Activated T-cell treated with anti-CD3 and anti-CD28 coated beads for 24 hours (primary cell): ENCODE measurements at places on chromosomes 13 and 19.

GRCh38 chr13:24152292-24153214 is 8.0 kb upstream of the SPATA13 start:
- DNase-seq = no peak

- DNase-seq = no peak
These were observed 27.7 kb upstream of the UBL3 start for GRCh38 chr13:29878101-29878500.

- DNase-seq = no peak
These were observed 41.9 kb upstream of the CYP2A7 start for GRCh38 chr19:40923934-40924391.

- DNase-seq = no peak
These were observed 101.1 kb downstream of the ZAR1L start for GRCh38 chr13:32214071-32214470.

GRCh38 chr19:39557811-39558623 is 18.1 kb upstream of the EID2 start:
- no peak for DNase-seq

DNA sequence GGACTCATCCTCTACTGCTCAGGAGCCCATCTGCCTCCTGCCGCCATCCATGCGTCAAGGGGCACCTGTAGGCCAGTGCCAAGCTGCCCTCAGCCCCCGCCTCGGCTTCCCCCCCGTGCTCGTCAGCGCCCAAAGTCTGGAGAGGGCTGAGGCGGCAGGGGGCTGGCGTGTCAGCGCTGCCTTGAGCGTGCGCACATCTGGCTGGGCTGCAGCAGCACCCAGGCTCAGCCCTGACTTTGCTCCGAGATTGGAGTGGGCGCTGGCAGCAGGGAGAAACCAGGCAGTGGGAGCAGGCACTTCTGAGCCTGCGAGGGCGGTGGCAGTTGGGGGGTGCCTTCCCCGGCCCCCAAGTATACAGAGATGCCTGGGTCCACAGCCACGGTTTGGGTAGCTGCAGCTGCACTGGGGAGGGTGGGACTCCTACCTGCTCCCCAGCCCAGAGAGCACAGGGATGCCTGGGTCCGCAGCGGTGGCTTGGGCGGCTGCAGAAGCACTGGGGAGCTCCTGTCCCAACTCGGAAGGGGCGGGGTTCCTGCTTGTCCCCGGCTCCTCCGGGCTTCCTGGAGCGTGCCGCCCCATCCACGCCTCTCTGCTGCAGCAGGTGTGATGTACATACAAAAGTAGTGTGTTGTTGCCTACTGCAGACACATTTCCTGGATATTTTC is 44.8 kb upstream of the LPAR6 start:
- no peak for DNase-seq

- DNase-seq = no peak
These were observed 662 bp downstream of the CBARP start for GRCh38 chr19:1237027-1237659.

DNA sequence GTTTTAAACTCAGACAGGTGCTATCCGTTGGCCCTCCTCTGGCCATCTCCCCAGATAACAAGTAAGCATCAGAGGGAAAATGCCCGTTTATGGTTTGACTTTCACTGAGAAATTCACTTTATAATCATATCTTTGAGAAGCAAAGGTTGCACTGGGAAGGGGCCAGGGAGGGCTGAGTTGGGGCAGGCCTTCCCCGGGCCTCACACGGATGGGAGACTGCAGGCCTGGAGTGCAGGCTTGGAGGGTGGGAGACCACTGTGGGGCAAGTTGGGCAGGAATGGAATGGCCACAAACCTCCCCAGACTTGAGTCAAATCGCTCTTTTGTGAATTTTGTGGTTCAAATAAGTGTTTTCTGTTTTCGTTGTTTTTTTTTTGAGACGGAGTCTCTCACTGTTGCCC is 451.7 kb downstream of the TSHZ3 start:
- DNase-seq = no peak

DNA sequence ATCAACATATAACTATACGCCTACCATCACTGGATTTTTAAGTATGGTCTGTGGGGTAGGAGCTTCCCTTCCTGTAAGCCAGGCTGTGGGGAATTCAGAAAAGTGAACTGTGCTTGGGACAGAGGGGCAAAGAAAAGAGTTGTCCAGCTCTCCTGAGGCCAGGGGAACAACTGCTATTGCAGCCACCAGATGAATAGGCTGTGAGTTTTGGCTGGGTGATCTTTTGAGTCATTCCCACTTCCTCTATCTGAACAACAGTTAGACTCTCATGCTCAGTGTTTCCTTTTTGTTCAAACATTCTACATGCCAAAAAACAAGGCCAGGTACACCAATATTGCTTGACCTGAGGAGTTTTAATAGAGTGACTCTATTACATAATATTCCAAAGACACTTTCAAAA is 426.2 kb upstream of the DACH1 start:
- DNase-seq = no peak

- DNase-seq = no peak
These were observed 12.7 kb downstream of the SMIM24 start for GRCh38 chr19:3467437-3468198.

- peak; percentile 34 for DNase-seq
These were observed 61.6 kb downstream of the ALOX5AP start for GRCh38 chr13:30796631-30797601.

- DNase-seq = no peak
These were observed 372 bp upstream of the ZNF699 start for GRCh38 chr19:9309974-9310446.

GRCh38 chr13:109121826-109122225 is 492.4 kb downstream of the MYO16 start:
- no peak for DNase-seq

DNA sequence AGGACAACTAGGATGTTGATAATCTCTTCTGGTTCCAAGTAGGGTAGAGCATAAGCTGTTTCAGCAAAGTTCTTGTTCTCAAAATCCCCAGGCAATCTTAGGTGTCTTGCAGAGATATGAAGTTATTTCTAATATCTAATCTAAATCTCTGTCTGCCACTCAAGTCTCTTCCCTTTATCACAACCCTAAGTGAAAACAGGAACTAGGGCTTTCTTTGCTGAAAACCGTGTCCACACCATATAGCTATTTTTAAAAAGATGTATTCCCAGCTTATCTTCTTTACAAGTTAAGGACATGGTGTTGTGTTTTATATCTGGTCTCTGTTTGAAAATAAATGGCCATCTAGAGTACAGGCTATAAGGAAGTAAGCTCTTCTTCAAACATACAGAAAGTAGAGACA is 11.3 kb upstream of the RNASEH2B start:
- DNase-seq = no peak

- peak; percentile 79 for DNase-seq
These were observed 7.5 kb upstream of the LRFN1 start for GRCh38 chr19:39328046-39328705.
